ENCODE measurements at places on chromosomes 11 and 22.

DNA sequence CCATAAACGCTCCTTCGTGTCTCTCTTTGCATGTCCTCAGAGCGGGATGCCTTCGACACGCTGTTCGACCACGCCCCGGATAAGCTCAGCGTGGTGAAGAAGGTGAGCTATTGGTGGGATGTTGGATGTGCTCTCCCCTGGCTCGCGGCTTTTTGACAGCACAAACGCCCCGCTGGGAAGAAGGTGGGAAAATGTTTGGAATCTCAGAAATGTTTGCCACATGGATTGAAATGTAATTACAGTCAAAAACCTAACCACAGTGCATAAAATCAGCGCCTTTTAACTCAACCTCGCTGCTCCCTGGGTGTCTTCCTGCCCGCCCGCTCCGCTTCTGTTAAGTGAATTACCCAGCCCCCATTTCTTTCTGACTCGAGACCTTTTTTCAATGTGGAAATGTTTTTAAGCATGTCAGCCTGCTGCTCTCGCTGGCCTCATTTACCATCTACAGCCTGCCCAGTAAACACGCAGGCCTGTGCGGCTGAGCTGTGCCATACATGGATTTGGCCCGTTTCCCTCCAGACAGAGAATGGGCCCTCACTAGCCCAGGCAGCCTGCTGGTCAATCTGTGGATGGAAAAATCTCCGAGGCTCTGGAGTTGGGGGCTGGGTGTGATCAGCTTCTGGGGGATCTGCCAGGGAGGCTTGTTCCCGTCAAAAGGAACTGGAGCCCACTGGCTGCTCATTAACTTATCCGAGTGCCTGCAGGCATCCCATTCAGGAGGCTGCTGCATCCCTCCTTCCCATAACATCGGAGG, 32.7 kb upstream of the PARVG start:
- DNase-seq = no peak

DNA sequence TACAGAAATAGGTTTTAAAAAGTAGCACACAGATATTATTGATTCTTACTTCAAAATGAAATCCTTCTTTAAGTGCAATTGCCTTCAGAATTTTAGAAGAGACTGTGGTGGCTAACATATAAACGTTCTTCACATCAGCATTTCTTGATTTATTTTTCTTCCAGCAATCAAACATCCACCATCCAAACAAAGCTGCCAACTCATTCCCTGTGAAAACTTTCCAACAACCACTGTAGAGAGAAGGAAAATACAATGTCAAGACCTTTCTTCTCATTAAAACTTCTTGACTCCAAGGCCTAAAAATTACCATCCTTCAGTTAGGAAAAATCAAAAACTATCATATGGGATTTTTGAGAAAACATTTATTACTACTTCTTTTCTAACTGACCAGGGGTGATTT, 34.0 kb upstream of the P4HA3 start:
- DNase-seq = no peak

DNA sequence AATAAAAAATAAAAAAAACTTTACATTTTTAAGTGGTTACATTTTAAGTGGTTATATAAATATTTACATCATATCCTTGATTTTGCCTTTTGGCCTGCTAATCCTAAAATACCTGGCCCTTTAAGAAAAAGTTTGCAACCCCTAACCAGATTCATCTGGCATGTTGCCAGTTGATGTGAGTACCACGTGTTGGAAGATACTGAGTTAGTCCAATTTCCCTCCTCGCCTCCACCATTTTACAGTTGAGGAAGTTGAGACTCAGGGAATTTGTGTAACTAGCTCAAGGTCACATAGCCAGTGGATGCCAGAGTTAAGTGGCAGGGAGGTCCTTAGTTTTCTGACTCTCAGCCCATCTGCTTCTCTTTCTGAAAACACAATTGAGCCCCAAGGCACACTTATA, 5.1 kb downstream of the ELF5 start:
- no peak for DNase-seq

- no peak for DNase-seq
Observed at GRCh38 chr11:3156282-3156660, 8.8 kb downstream of the OSBPL5 start.

- DNase-seq = peak; percentile 89
Observed at GRCh38 chr11:73335204-73335923, 27.3 kb downstream of the ARHGEF17 start.

DNA sequence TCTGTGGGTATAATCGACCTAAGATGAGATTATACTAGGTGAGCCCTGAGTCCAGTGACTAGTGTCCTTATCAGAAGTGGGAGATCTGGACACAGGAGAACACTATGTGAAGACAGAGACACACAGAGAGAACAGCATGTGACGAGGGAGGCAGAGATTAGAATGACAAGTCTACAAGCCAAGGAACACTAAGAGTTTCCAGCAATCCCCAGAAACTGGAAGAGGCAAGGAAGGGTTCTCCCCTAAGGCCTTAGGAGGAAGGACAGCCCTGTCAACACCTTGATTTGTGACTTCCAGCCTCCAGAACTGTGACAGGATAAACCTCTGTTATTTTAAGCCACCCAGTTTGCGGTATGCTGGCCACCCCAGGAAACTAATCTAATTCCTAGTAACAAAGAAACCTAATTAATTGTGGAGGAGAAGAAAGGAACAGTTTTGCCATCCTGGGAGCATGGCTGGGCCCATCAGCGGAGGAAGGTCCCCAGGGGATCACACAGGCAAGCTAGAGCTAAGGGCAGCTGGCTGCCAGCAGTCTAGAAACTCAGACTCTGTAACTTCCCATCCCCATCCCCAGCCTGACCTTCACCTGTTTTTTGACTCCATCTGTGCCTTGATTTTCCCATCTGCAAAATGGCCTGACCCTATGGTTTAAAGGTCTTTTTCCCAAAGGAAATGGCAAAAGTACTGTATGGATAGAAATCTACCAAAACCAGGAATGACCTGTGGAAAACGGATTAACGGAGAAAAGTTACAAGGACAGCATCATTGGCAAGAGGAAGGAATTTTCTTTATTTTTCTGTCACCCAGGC, 10.3 kb upstream of the THOC5 start:
- DNase-seq = no peak

Measured in Right ventricle myocardium superior (tissue), 1 donor.